Fibroblast of lung (primary cell): ENCODE measurements at places on chromosomes 5 and 9. TPM values are rescaled to one million over a fixed set of nuclear protein-coding genes. Genes with fewer than 3 reads are reported as not detected.

The UBE2QL1 gene
- total RNA-seq = under 0.01 TPM in 1 of 2 replicates, not detected in the other

The SPINK6 gene
- total RNA-seq = not detected in 2 replicates

The PLPP7 gene
- 8.2 and 9.4 TPM in 2 replicates for total RNA-seq

The ATP10B gene
- total RNA-seq = not detected in 2 replicates

The TMEFF1 gene
- total RNA-seq = 1.8 and 2.5 TPM in 2 replicates

The LCN9 gene
- not detected in 2 replicates for total RNA-seq

The TXNDC8 gene
- total RNA-seq = not detected in 2 replicates

The TBC1D13 gene
- total RNA-seq = 7.4 and 9.2 TPM in 2 replicates
